ENCODE measurements at places on chromosomes 2 and 18.
A peak's percentile ranks its signal among the peaks of the same experiment; 100 is the strongest.

- DNase-seq: no peak
These were observed 125.5 kb downstream of the DYSF start for GRCh38 chr2:71578767-71579342.

DNA sequence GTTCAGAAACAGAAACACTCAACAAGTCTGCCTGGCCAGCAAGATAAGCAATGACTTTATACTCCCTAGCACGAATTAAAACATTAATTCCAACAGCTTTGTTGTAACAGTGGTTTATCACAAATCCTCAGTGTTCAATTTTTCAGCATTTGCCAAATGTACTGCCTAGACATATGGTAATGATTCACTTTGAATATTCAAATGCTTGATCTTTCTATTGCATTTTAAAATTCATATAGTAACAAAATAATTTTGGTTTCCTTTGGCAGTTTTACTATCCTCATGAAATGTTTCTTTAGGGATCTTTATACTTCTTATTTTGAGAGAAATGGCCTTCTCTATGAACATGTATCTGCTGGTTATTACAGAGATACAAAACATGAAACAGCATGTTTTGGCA, 851.8 kb upstream of the NXPH2 start:
- DNase-seq: no peak

GRCh38 chr2:213150315-213151097, 906 bp downstream of the IKZF2 start:
- no peak for DNase-seq

GRCh38 chr2:192157776-192158175, 37.0 kb downstream of the TMEFF2 start:
- no peak for DNase-seq

DNA sequence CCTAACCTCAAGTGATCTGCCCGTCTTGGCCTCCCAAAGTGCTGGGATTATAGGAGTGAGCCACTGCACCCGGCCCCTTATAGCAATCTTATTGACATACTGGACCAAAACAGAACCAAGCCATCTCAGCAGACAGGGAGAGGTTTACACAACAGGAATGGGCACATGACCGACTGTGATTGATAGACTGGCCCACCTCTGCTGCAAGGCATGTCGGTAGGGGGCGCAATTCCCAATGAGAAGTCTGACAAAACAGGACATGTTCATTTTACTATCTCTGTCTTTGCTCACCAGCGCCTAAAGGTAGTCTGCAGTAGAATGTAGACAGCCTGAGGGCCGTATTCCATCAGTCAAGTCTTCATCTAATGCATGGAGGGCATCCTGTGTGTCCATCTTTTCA, 2.0 kb downstream of the LYPD6B start:
- DNase-seq: peak; percentile 13

- DNase-seq: no peak
These were observed 15.3 kb downstream of the MTX2 start for GRCh38 chr2:176284461-176285049.

DNA sequence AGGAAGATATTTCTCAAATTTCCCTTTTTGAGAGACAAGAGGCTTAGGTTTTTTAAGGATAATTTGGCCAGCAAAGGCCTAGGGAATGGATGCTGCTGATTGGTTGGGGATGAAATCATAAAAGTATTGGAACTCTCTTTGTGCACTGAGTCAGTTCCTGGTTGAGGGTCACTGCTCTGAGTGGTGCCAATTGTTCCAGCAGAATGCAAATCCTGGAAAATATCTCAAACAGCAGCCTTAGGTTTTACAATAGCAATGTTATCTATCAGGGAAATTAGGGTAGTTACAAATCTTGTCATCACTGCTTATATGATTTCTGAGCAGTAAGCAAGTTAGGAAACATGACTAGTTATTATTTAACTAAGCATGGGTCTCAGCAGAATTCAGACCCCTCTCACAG, 96.2 kb downstream of the RAD51AP2 start:
- DNase-seq: no peak

DNA sequence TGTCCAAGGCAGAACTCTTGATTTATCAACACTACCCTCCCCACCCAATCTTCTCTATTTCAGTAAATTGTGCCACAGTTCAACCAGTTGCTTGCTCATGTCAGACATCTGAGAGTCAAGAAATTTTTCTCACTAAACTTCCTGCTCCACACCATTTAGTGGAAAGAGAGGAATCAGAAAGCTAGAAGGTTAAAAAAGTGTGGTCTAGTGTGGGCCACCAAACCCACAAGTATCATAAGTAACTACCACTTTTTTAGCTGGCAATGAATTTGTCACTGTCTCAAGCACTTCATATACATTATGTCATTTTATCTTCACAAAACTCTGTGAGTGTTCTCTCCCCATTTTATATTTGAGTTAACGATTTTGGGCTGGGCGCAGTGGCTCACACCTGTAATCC, 16.6 kb upstream of the MSTN start:
- DNase-seq: no peak
